ENCODE measurements at places on chromosomes 5 and 9. TPM values are rescaled to one million over a fixed set of nuclear protein-coding genes. Genes with fewer than 3 reads are reported as not detected.
A peak's percentile ranks its signal among the peaks of the same experiment; 100 is the strongest.

DNA sequence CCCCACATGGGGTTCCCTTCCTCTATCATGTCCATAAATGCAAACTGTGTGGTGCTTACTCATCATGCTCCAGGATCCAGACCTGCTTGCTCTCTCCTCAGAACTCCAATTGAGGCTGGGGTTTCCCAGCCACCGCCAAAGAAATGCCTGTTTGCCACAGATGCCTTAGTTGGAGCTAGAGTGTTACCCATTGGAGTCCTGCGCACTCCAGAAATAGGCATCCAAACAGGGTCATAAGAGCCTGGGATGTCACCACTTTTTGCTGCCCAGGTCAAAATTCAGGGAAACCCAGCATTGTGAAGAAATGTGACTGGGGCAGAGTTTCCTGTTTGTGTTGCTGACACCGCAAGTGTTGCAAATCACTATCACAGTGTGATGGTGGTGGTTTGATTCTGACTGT lies 60.7 kb upstream of the SPDL1 start:
- H3K4me3 ChIP-seq, result no peak overlapping the region
- H3K27me3 ChIP-seq, result peaks cover 1% of the 10 kb centered on the region
- H3K4me1 ChIP-seq, result no peaks in the 10 kb centered on the region
- H3K27ac ChIP-seq, result no peak overlapping the region
- no peaks in the 10 kb centered on the region for H3K36me3 ChIP-seq

DNA sequence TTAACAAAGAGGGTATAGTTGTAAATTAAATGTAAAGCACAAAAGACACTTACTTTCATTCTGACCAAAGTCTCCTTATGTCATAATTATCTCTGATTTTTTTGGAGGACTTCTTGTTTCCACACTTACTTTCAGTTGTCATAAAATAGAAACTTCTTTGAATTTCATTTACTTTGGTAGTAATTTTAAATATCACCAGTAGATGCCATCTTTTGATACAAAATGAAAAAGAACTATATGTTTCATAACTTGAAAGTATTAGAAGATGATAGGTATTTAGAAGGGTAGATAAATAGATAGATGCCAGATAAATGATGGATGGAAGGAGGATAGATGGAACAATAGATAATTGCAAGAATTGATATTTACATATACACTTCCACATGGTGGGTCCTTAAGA lies 1865.3 kb upstream of the CDH9 start:
- H3K27ac ChIP-seq, result no peak overlapping the region
- no peak overlapping the region for H3K4me3 ChIP-seq
- DNase-seq, result no peak
- no peaks in the 10 kb centered on the region for H3K4me1 ChIP-seq
- H3K27me3 ChIP-seq, result no peaks in the 10 kb centered on the region
- H3K36me3 ChIP-seq, result no peaks in the 10 kb centered on the region

DNA sequence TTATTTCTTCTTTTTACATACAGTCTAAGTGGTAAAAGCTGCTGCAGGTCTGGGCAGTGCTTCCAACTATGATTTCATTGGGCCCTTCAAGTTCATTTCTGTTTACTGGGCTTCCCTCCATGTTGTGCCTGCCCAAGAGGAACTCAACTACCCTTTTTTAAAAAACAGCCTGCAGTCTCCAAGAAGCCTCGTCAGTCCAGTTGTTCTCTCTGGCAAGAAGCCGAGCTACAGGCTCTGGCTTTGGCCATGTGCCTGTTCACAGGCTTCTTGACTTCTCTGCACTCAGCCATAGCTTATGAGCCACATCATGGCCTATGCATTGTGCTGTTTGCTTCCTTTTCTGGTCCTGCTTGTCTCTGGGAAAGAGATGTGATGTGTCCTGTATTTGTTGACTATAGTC lies 119.7 kb upstream of the PJA2 start:
- H3K27me3 ChIP-seq, result peaks cover 2% of the 10 kb centered on the region
- no peak overlapping the region for H3K4me3 ChIP-seq
- no peak overlapping the region for H3K27ac ChIP-seq

DNA sequence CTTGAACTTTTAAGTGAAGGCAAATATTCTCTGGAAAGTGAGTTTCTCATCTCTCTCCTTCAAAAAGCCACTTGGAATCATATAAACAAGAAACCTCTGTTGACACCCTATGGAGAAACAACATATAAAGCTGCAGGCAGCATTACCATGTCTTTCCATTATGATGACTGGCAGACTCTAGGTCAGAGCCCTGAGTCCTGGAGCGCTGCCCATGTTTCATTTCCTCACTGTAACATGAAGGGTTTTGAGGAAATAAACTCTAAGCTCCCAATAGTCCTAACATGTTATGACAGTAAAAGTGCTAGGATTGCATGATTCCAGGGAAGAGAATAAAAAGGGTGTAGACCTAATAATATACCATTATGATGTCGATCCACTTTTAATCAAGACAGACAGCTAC lies 220.6 kb downstream of the CTNND2 start:
- DNase-seq, result no peak
- H3K4me3 ChIP-seq, result no peak overlapping the region
- H3K27ac ChIP-seq, result no peak overlapping the region
- no peaks in the 10 kb centered on the region for H3K4me1 ChIP-seq

- no peak overlapping the region for H3K27ac ChIP-seq
- peaks cover 26% of the 10 kb centered on the region for H3K36me3 ChIP-seq
- H3K4me3 ChIP-seq, result no peak overlapping the region
- peaks cover 37% of the 10 kb centered on the region for H3K4me1 ChIP-seq
Measured at GRCh38 chr9:95874989-95875304, 544 bp upstream of the ERCC6L2 start.

Gene PCDHGC4
- not detected for polyA plus RNA-seq

Gene STKLD1
- polyA plus RNA-seq, result not detected

Gene PROP1
- polyA plus RNA-seq, result not detected

DNA sequence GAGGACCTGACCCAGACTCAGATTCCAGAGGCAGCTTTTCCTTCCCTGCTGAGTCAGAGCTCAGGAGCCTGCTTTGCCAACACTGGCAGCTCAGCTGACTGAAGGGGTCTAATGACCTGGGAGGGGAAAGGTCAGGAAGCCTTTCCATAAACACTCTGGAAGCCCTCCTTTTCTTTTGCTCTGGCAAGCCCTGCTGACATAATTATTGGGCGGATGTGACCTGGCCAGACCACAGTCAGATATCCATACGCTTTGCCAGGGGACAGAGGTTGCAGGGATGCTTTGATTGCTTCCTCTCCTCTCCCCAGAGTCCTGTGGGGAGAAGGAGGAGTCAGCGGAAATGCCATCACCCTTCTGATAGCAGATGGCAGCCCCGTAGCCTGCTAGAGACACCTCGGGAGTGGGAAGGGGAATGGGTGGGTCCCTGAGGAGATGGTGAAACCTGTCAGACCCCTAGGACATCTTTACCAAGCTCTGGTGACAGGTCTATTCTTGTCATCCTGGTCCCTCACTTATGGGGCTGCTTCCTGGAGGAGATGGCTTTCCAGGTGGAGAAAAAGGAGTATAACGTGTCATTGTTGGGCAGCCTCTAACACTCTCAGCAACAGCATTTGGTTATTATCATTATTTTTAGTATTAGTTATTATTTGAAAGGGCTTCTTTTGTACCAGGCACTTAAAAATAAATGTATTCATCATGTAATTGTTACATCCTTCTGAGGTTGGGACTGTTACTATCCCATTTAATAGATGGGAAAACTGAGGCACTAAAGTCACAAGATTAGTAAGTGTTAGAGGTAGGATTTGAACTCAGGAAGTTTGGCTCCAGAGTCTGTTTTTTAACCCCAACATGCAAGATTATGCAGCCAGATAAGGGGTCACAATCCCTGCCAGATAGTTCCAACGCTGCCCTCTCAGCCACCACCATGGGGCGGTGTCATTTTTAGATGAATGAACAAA lies 11.6 kb downstream of the COL27A1 start:
- H3K36me3 ChIP-seq, result no peaks in the 10 kb centered on the region
- H3K27me3 ChIP-seq, result peaks cover 5% of the 10 kb centered on the region
- no peak for DNase-seq
- H3K27ac ChIP-seq, result no peak overlapping the region
- no peak overlapping the region for H3K4me3 ChIP-seq
- no peaks in the 10 kb centered on the region for H3K4me1 ChIP-seq

GRCh38 chr9:112312139-112312538 lies 21.3 kb downstream of the PTBP3 start:
- H3K4me1 ChIP-seq, result peaks cover 98% of the 10 kb centered on the region
- no peak overlapping the region for H3K4me3 ChIP-seq
- H3K27me3 ChIP-seq, result no peaks in the 10 kb centered on the region
- DNase-seq, result no peak
- H3K27ac ChIP-seq, result peak overlapping the region; percentile 71
- no peaks in the 10 kb centered on the region for H3K36me3 ChIP-seq

Gene TEK
- polyA plus RNA-seq, result not detected

DNA sequence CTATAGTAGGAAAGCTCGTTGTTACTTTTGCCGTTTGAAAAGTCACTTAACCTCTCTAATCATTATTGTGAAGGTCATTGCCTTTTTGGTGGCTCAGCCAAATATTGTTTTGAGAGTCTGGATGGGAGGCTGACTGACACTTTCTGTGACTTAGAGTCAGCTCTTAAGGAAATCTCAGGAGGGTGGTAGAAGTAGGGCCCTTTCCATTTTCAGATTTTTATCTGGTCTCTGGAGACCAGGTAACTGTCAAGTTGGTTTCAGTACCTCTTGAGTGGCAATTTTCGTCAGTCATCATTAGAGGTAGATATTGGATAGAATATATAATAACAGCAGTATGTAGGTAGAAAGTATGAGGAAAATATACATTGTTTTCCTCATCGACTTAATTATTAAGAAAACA lies 23.3 kb downstream of the UGCG start:
- H3K36me3 ChIP-seq, result peaks cover 11% of the 10 kb centered on the region
- no peak for DNase-seq
- no peak overlapping the region for H3K27ac ChIP-seq
- no peak overlapping the region for H3K4me3 ChIP-seq
- H3K27me3 ChIP-seq, result no peaks in the 10 kb centered on the region

- peaks cover 6% of the 10 kb centered on the region for H3K4me1 ChIP-seq
- H3K27ac ChIP-seq, result no peak overlapping the region
- peaks cover 3% of the 10 kb centered on the region for H3K27me3 ChIP-seq
Measured at GRCh38 chr9:36320466-36320865, 62.2 kb upstream of the GNE start.

Gene CKMT2
- polyA plus RNA-seq, result not detected

- peaks cover 54% of the 10 kb centered on the region for H3K4me1 ChIP-seq
- H3K27me3 ChIP-seq, result peaks cover 8% of the 10 kb centered on the region
- no peak overlapping the region for H3K4me3 ChIP-seq
- no peak overlapping the region for H3K27ac ChIP-seq
Measured at GRCh38 chr9:96781552-96781951, 3.7 kb upstream of the ZNF510 start.

DNA sequence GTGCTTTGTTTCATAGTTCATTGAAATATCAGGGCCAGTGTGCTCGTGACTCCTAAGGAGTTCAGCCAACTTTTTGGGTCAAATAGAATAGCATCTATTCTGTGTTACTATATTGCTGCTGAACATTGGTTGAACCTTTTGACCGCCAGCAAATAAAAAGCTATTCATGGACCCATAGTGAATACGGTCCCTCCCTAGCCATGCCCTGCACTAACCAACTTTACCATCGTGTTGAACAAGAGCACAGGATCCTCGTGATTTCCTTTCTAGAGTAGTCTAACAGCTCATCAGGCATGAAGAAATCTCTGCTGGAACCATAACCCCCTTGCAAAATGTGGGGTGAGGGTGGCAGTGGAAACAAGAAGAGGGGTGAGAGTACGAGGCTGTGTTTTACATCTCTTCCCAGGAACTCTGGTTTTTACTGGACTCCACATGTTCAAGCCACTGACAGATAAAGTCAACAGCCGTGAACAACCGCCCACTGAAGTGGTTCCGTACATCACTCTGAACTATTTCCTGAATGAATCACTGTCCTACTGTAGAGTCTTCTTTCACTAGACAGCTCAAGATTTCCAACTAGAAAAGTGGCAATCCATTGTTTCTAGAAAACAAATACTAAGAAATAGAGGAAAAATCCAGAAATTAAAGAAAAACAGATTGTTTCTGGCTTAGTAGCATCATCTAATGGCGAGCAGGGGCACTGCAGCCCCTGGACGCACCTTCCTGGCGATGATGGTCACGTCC lies 70.1 kb upstream of the SPATA31E1 start:
- no peaks in the 10 kb centered on the region for H3K36me3 ChIP-seq
- no peak overlapping the region for H3K4me3 ChIP-seq

Gene SYK
- polyA plus RNA-seq, result 82.6 TPM

Gene SLC1A3
- polyA plus RNA-seq, result not detected

GRCh38 chr5:143135832-143136551 lies 267.5 kb downstream of the NR3C1 start:
- H3K27ac ChIP-seq, result peak overlapping the region; percentile 19
- peaks cover 3% of the 10 kb centered on the region for H3K27me3 ChIP-seq
- H3K4me1 ChIP-seq, result peaks cover 9% of the 10 kb centered on the region
- H3K4me3 ChIP-seq, result no peak overlapping the region

Gene PAIP1
- polyA plus RNA-seq, result 28.4 TPM

Gene PCDHGB7
- not detected for polyA plus RNA-seq

GRCh38 chr5:143263272-143263810 lies 140.1 kb downstream of the NR3C1 start:
- no peaks in the 10 kb centered on the region for H3K27me3 ChIP-seq
- H3K4me3 ChIP-seq, result no peak overlapping the region
- no peak overlapping the region for H3K27ac ChIP-seq
- H3K36me3 ChIP-seq, result peaks cover 2% of the 10 kb centered on the region
- H3K4me1 ChIP-seq, result peaks cover 2% of the 10 kb centered on the region

Gene PPP1R2B
- not detected for polyA plus RNA-seq

- peaks cover 2% of the 10 kb centered on the region for H3K27me3 ChIP-seq
- no peak overlapping the region for H3K27ac ChIP-seq
- no peak for DNase-seq
- H3K4me1 ChIP-seq, result peaks cover 12% of the 10 kb centered on the region
- peaks cover 3% of the 10 kb centered on the region for H3K36me3 ChIP-seq
Measured at GRCh38 chr9:137321726-137322361, 19.8 kb upstream of the NRARP start.

Gene FGFR4
- polyA plus RNA-seq, result not detected

Gene ARSK
- 11.0 TPM for polyA plus RNA-seq

DNA sequence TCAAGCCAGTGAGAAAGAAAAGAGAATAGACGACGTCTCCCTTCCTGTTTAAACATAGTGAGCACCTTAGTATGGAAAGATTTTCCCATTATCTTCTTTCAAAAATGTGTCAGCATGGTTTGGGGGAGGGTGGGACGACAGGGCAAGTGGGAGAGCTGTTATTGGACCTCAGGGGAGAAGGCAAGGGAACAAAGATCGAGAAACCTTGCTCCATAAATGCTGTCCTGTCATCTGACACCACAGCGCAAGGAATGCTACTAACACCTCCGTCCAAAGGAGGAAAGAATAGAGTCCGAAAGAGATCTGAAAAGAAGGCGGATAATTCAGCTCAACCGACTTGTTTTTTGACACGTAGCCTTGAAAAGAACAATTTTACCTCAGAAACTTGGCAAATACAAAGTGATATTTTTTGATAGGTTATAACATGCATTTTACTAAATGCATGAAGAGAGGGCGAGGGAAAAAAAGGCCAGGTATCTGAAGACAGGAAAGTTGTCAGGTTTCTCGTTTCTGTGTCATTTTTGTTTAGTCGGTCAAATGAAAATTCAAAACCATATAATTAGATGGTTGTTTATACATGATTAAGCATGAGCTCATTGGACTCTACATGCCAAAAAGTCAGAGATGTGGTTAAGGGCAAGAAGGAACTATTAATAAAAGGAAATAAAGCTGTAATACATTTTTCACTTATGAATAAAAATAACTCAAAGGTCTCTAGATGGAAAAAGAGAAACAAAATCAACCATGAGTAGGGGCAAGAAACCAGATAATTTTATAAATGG lies 155.7 kb downstream of the GLIS3 start:
- H3K27me3 ChIP-seq, result peaks cover 1% of the 10 kb centered on the region
- no peak overlapping the region for H3K27ac ChIP-seq
